Skin of body (tissue), 3 donors: ENCODE measurements at places on chromosomes 7 and 10.

DNA sequence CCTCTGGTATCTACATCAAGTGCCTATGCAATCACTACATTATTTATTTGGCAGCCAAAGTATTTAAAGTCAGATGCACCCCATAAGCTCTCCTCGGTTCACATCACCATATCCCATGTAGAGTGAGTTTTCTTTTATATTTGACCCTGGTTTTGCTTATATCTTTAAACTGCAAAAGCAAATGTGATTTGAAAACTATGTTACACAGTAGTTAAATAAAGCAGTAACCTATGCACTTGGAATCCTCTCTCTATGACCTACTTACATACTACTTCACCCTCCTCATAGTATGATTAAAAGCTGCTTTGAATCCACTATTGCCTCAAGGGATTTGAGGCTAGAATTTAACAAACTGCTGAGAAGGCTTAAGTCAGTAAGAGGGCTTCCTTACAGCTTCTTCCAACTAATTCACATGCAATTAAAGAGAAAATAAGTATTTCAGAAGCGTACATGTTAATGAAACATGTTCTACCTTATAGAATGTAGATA, 2.2 kb upstream of the CELF2 start:
- DNase-seq, result no peak

GRCh38 chr7:139242741-139243281, 11.8 kb downstream of the UBN2 start:
- peak; percentile 34 for DNase-seq

GRCh38 chr7:92754919-92755581, 81.3 kb downstream of the CDK6 start:
- DNase-seq, result no peak

DNA sequence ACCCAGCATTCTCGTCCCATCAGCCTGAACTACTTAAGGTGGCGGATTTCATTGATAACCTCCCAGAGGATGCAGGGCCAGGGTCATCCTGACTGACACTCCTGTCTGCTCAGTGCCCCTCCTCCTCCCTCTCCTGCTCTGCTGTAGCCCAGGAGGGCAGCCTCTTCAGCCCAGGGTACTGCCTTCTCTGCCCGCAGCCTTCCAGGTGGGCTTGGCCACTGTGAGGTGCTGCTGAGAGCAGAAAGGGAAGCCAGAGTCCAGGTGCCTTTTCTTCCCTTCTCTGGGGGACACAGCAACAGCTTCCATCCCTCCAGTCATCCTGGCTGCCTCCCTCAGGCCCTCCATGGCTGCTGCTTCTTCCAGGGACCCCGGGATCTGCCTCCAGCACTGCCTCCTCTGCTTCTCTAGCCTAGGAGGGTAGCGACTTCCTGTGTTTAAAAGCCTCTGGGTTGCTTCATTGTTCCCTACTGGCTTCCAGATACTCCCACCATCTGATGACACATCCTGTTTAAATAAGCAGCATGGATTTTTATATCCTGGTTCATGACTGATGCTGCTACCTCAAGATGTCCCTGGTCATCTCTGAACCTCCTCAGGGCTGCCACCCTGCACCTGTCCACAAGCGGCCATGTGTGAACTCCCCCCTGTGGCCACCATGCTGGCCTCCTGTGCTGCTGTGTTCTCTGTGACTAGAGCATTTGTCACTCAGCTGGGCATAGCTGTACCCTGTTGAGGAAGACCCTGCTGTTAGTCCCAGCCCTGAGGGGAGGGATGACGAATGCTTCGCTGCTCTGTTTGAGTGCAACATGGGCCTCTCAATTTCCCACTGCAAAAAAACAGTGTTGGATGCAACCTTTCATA, 55.8 kb downstream of the AKR1C4 start:
- DNase-seq, result no peak

DNA sequence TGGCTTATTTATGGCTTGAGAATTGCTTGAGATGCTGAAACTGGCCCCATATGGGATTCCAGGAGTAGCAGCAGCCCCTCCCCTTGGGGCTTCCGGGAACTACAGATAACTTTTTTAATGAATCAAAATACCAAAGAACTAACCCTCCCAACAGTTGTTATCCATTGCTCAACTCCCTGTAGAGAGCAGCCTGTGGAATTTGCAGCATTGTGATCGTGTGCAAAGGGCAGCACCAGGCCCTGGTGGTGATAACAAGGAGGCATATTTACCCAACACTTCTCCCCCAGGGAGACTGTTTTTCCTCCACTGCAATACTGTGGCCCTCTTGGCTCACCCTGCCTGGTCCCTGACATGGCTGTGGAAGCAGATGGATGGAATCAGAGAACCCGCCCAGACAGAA, 196.2 kb downstream of the PLXNA4 start:
- peak; percentile 4 for DNase-seq

- DNase-seq, result no peak
Measured at GRCh38 chr7:31690935-31691334, 3.9 kb downstream of the PPP1R17 start.

DNA sequence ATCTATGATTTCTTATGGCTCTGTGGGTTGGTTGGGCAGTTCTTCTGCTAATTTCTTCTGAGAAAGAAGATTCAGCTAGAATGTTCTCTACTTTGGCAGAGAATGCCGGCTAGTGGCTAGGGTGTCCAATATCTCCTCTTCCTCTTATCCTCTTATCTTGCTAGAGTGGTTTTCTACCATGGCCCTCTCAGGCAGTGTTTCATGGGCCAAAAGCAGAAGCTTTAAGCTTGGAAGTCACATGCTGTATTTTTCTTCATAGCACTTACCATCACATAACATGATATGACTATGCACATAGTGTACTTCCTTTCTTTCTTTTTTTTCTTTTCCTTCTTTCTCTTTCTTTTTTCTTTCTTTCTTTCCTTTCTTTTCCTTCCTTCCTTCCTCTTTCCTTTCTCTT, 140.0 kb downstream of the ITGB8 start:
- DNase-seq, result no peak

DNA sequence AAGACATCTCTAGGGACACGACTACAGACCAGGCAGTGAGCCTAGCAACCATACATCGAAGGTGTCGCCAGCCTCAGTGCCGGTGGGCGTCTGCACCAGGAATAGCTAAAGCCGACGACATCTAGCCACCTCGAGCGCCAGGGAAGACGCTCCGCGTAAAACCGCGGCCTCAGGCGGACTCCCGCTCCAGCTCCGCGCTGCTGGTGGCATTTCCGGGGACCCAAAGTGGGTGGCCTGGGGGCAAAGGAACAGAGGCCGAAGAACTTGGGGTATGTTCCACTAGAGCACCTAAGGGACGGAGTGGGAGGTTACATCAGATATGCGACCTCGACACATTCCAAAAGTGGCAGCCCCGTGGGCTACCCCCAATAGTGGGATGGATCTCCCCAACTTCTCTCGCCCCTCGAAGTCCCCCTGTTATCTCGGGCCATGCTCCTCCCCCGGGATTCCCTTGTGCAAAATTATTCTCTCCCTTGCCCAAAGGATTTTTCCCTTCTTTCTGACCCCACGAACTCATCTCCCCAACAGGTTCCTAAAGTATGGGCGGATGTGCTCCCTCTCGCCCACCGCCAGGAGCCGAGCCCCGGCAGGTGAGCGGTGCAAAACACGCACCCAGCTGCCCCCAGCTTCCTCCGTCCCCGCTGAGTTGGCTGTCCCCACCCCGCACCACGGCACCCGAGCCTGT, 1.2 kb downstream of the KCNMA1 start:
- DNase-seq, result no peak

DNA sequence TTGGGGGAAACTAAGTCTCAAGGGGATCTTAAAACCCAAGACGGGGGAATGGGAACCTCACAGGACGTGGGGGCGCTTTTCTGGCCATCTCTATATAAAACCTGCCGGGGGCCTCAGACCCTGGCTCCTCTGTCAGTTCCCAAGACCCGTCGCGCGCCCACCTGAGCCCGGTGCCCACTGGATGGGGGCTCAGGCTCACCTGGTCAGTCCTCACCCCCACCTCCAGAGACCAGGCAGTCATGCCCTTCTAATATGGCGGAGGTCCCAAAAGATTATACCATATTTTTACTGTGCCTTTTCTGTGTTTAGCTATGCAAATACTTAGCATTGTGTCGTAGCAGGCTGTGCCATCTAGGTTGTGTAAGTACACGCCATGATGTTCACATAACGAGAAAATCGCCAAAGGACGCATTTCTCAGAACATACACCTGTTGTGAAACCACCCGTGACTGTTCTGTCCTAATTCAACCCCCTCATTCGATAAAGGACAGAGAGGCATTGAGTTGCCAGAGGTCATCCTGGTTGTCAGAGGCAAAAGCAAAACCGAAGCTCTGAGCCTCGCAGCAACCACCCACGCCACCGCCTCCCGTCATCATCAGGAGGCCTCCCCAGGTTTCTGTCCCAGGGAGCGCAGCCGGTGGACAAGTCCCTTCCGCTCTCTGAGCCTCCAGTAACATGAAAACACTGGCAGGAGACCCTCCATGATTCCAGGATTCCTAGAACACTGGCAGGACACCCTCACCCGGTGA, 28.9 kb downstream of the OAT start:
- DNase-seq, result no peak

DNA sequence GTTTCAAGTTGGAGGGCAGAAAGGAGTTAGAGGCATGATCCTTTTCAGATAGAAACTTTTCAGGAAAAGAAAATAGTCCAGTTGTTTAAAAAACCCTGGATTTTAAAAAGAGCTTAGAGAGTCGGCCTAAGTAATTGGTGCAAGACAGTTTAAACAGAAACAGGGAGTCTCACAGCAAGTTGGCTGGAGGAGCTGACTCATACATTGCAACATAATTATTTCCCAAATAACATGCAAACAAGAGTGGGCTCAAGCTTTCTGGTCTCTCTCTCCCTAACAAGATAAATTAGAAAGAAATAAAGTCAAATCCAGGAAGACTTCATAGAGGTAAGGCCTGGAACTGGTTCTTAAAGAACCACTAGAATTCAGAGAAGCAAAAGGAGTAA, 100.3 kb upstream of the AGBL3 start:
- DNase-seq, result peak; percentile 61

GRCh38 chr10:83373671-83374070, 765.6 kb upstream of the GHITM start:
- DNase-seq, result no peak

DNA sequence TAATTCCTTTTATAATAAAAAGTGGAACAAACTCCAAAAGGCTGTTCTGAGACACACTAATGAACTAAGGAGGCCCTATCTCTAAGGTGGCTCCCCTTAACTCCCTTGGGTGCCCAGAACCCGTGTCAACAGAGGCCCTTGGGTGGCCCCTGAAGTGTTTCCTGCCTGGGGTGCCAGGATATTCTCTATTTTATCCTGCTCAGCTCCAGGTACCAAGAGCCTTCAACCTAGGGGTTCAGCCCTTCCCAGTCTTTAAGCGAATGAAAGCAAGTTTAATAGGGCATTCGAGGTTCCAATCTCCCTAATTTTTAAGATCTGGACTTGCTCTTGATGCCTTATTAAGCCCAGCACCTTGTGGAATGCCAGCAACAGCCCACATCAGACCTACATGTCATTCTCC, 64.4 kb upstream of the MYO3A start:
- no peak for DNase-seq

DNA sequence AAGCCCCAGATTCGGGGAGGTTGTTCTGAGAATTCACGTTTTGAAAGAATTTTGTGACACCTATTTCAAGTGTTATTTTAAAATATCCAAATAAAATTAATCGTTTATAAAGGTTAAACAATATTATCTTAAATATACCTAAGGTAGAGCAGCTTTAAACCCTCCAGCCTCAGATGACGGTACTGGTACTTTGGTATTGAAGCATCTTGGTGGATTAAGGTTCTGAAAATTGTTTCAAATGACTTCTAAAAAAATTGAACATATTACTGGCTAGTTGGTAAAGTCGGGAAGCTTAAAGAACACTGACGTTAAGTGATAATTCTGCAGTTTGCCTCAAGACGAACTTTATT, 392 bp upstream of the HUS1 start:
- DNase-seq, result no peak

GRCh38 chr7:106841896-106842390, 23.1 kb upstream of the PIK3CG start:
- DNase-seq, result no peak

DNA sequence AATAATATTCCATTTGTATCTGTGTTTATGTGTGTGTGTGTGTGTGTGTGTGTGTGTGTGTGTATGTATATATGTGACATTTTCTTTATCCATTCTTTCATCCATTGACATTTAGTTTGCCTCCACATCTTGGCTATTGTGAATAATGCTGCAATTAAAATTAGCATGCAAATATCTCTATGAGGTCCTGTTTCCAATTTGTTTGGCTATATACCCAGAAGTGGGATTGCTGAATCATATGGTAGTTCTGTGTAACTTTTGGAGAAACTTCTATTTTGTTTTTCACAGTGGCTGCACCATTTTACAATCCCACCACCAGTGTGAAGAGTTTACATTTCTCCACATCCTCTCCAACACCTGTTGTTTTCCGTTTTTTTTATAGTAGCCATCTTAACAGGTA, 53.1 kb downstream of the CH25H start:
- peak; percentile 68 for DNase-seq

DNA sequence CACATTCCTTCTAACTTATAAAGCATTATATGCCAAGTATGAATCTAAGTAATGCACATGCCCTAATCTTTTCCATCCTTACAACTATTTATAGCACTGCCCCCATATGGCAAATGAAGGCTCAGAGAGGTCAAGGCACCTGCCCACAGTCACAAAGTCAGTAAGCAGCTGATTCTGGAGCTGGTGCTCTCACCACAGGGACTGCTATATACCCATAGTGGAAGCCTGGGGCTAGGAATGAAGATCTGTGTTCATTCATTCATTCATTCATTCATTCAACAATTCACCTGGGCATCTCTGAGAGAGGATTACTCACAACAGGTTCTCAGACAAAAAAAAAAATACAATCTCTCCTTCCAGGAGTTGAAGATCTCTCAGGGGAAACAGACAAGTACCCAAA, 213.4 kb downstream of the KCNMA1 start:
- no peak for DNase-seq

GRCh38 chr10:116809483-116810119, 39.7 kb upstream of the ENO4 start:
- DNase-seq, result no peak

GRCh38 chr10:11230498-11231167, 213.0 kb downstream of the CELF2 start:
- no peak for DNase-seq

DNA sequence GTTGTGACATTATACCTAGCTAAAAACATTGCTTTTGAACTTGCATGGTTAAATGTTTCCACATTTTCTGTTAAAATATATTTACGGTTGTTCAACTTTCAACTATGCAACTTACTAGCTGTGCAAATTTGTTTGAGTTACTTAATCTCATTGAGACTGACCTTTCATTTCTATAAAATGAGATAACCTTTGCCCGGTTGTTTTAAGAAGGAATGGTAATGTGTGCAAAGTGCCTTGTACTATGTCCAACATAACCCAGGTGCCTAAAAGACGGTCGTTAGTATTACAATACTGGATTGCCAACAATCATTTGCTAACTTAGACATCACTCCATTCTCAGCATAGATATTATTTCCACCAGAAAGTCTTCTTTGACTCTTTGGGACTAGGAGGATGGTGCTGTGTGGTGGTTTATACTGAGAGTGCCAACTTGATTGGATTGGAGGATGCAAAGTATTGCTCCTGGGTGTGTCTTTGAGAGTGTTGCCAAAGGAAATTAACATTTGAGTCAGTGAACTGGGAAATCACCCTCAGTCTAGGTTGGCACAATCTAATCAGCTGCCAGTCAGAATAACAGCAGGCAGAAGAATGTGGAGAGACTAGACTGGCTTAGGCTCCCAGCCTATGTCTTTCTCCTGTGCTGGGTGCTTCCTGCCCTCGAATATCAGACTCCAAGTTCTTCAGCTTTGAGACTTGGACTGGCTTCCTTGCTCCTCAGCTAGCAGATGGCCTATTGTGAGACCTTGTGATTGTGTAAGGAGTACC, 85.2 kb upstream of the PDSS1 start:
- no peak for DNase-seq
